ENCODE measurements at places on chromosomes 4 and X. TPM values are rescaled to one million over a fixed set of nuclear protein-coding genes. Genes with fewer than 3 reads are reported as not detected.
A peak's percentile ranks its signal among the peaks of the same experiment; 100 is the strongest.

GRCh38 chr4:137524725-137525369 is 7.4 kb downstream of the PCDH18 start:
- H3K4me1 ChIP-seq: no peaks in the 10 kb centered on the region
- no peak overlapping the region for H3K27ac ChIP-seq
- no peak for DNase-seq
- no peak overlapping the region for H3K4me3 ChIP-seq

DNA sequence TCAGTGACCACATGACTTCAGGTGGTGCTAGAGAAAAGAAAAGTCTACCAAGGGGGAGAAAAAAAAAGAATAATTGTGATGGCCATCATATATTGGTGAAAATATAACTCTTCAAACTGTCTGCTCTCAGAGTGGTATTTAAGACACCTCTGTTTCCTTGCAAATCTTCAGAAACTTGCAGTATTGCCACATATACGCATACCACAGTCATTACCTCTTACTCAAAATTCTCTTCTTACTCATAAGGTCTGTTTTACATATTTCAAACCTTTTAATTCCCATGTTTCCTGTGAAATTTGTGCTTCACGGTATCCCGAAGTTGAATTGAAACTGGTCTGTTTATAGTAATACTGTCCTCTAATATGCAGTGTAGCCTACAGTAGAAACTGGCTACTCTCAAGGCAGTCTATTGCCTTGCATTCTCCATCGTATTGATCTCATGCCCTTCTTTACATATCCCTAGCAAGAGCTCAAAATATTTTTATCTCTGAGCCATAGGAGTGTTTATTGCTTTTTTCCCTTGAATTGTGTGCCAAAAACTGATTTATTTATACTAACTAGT is 34.7 kb upstream of the LHFPL1 start:
- no peak overlapping the region for H3K27ac ChIP-seq
- no peaks in the 10 kb centered on the region for H3K4me1 ChIP-seq
- H3K36me3 ChIP-seq: no peaks in the 10 kb centered on the region
- peaks cover 5% of the 10 kb centered on the region for H3K27me3 ChIP-seq

- no peak for DNase-seq
- H3K27ac ChIP-seq: no peak overlapping the region
- H3K4me3 ChIP-seq: no peak overlapping the region
- H3K36me3 ChIP-seq: peaks cover 3% of the 10 kb centered on the region
- no peaks in the 10 kb centered on the region for H3K27me3 ChIP-seq
- peaks cover 5% of the 10 kb centered on the region for H3K4me1 ChIP-seq
Observed at GRCh38 chrX:41963348-41963747, 40.0 kb upstream of the CASK start.

DNA sequence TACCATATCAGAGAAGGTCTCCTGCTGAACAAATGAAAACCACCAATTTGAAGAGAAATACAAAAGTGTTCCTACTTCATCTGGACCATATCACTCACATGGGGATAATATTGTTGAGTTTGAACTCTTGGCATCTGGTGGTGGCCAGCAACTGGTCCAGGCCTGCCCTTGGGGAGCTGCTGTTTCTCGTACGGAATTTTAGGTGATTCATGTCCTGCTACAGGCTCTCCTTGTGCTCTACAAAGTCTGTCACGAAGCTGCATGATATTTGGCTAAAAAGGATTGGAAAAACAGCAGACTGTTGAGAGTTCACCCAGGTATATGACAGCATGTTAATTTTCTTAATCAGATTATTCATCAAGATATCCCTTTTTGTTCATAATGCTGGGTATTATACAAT is 42.2 kb downstream of the SEC31A start:
- no peaks in the 10 kb centered on the region for H3K27me3 ChIP-seq
- no peak overlapping the region for H3K4me3 ChIP-seq
- peaks cover 7% of the 10 kb centered on the region for H3K4me1 ChIP-seq

GRCh38 chrX:97367125-97367524 is 483.4 kb downstream of the RPA4 start:
- H3K27ac ChIP-seq: no peak overlapping the region
- no peak for DNase-seq
- H3K4me3 ChIP-seq: no peak overlapping the region
- H3K4me1 ChIP-seq: no peaks in the 10 kb centered on the region
- H3K27me3 ChIP-seq: no peaks in the 10 kb centered on the region

DNA sequence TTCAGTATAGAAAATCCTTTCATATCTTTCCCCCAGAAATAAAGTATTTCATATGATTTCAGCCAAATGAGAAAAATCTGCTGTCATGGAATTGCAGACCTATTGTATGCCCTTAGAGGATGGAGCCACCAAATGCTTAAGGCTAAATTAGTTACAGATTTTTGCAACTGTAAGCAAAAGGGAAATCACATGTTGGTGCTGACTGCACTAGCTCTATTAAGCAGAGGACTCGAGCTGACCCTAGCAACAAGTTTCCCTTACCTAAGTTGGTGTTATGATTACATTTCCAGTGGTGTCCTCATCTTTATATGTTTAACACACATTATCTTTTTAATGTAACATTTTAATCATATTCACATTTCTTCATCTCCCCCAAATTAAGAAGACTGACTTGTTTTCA is 58.3 kb upstream of the DOCK11 start:
- no peak for DNase-seq
- no peaks in the 10 kb centered on the region for H3K4me1 ChIP-seq
- H3K4me3 ChIP-seq: no peak overlapping the region
- H3K27me3 ChIP-seq: no peaks in the 10 kb centered on the region

GRCh38 chrX:120512627-120513026 is 43.5 kb upstream of the LAMP2 start:
- H3K27me3 ChIP-seq: no peaks in the 10 kb centered on the region
- no peak overlapping the region for H3K4me3 ChIP-seq
- H3K27ac ChIP-seq: no peak overlapping the region
- no peaks in the 10 kb centered on the region for H3K36me3 ChIP-seq

DNA sequence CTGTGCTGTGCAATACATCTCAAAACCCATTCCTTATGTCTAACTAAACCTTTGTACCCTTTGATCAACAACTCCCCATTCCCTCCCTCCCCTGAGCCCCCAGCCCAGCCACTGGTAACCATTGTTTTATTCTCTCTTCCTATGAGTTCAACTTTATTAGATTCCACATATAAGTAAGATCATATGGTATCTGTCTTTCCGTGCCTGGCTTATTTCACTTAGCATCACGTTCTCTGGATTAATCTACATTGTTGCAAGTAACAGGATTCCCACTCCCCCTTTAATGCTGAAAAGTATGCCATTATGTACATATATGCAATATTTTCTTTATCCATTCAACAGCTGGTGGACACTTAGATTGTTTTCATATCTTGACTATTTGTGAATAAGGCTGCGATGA is 119.4 kb downstream of the RNF150 start:
- no peak for DNase-seq
- no peaks in the 10 kb centered on the region for H3K27me3 ChIP-seq

- peak; percentile 4 for DNase-seq
- H3K4me3 ChIP-seq: no peak overlapping the region
- no peaks in the 10 kb centered on the region for H3K36me3 ChIP-seq
- H3K27ac ChIP-seq: no peak overlapping the region
- H3K4me1 ChIP-seq: no peaks in the 10 kb centered on the region
- peaks cover 5% of the 10 kb centered on the region for H3K27me3 ChIP-seq
Observed at GRCh38 chr4:140851032-140851636, 94.9 kb upstream of the TBC1D9 start.

DNA sequence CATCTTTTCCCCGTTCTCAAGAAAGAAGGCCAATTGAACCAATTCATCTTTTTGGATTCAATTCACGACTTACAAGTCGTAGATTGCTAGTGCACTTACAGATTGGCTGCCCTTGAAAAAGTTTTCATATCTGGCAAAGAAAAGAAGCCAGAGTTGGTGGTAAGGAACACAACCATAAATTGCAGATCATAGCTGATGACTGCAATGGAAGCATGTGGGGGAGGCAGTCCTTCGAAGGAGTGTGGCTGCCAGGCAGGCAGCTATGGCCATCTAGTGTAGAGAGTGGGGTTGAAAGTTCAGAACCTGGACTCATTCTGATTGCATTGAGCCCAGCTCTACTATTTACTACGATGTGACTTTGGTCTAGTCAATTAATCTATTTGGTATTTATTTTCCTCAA is 4.5 kb downstream of the GPM6A start:
- H3K4me1 ChIP-seq: no peaks in the 10 kb centered on the region
- DNase-seq: no peak
- no peak overlapping the region for H3K27ac ChIP-seq
- H3K36me3 ChIP-seq: no peaks in the 10 kb centered on the region
- no peak overlapping the region for H3K4me3 ChIP-seq

GRCh38 chrX:77925764-77926163 is 15.3 kb downstream of the ATP7A start:
- no peaks in the 10 kb centered on the region for H3K27me3 ChIP-seq
- no peak overlapping the region for H3K27ac ChIP-seq
- no peak for DNase-seq
- peaks cover 13% of the 10 kb centered on the region for H3K4me1 ChIP-seq
- H3K36me3 ChIP-seq: peaks cover 7% of the 10 kb centered on the region

GRCh38 chr4:141884070-141884469 is 247.7 kb downstream of the IL15 start:
- no peak overlapping the region for H3K4me3 ChIP-seq
- DNase-seq: no peak
- no peaks in the 10 kb centered on the region for H3K36me3 ChIP-seq
- H3K27ac ChIP-seq: no peak overlapping the region
- H3K4me1 ChIP-seq: no peaks in the 10 kb centered on the region
- no peaks in the 10 kb centered on the region for H3K27me3 ChIP-seq

GRCh38 chr4:15374656-15375055 is 53.2 kb upstream of the C1QTNF7 start:
- H3K4me1 ChIP-seq: peaks cover 29% of the 10 kb centered on the region
- H3K27ac ChIP-seq: no peak overlapping the region
- DNase-seq: no peak
- H3K27me3 ChIP-seq: no peaks in the 10 kb centered on the region

DNA sequence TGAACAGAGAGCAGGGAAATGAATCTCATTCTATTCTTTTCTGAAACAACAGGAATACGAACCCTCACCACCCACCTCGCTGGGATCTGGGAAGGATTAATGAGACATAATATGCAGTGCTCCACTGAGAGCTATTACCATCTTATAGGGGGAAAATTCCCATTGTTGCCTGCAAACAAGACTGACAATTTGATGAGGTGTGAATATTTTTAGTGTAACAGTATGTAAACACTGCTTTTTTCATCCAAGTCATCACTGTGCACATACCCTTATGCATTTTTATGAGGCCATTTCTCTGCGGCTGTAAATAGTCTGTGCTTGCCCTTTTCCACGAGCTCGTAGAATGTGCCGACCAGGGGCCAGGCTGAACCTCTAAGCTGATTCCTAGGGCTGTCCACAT is 285.6 kb upstream of the CPEB2 start:
- no peaks in the 10 kb centered on the region for H3K4me1 ChIP-seq
- DNase-seq: no peak
- H3K4me3 ChIP-seq: no peak overlapping the region
- H3K27me3 ChIP-seq: peaks cover 30% of the 10 kb centered on the region
- no peaks in the 10 kb centered on the region for H3K36me3 ChIP-seq

DNA sequence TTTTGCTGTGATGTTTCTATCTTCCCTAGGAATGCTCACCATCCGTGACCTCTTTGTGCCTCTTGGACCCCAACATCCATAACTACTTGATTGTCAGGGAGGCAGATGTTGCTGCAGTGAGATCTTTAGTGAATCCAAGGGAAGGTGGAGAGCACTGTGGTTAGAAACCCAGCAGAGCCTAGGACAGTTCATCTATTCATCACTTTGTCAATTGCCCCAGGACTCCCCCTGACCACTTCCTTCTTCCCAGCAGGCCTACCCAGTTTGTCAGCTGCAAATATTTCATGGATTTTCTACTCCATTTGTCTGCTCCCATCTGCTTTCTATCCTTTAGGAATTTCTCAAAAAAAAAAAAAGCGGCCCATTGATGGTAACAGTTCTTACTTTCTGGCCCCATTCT is 942.8 kb downstream of the PCDH7 start:
- no peaks in the 10 kb centered on the region for H3K27me3 ChIP-seq
- no peak for DNase-seq
- H3K4me3 ChIP-seq: no peak overlapping the region
- H3K27ac ChIP-seq: no peak overlapping the region
- H3K36me3 ChIP-seq: no peaks in the 10 kb centered on the region

- no peaks in the 10 kb centered on the region for H3K27me3 ChIP-seq
- H3K4me3 ChIP-seq: no peak overlapping the region
- no peaks in the 10 kb centered on the region for H3K4me1 ChIP-seq
- no peak overlapping the region for H3K27ac ChIP-seq
- no peaks in the 10 kb centered on the region for H3K36me3 ChIP-seq
Observed at GRCh38 chrX:40100537-40101429, 3.0 kb upstream of the BCOR start.

DNA sequence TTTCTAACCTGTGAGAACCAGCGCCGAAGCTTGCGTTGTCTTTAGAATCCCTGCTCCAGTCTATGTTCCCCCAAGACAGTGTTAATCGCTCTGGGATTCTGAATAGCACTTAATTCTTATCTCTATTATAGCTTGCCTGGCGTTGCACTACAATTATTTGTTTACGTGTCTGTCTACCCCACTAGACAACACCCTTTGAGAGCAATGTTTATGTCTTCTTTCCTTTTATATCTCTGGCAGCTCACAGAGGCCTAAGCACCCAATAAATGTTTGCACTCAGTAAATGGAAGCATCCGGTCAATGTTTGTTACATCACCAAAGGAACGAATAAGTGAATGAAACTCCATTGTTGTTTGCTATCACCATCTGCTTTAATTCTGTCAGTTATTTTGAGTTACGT is 4.8 kb upstream of the NHS start:
- H3K27me3 ChIP-seq: peaks cover 55% of the 10 kb centered on the region
- no peak for DNase-seq
- no peaks in the 10 kb centered on the region for H3K36me3 ChIP-seq
- no peak overlapping the region for H3K27ac ChIP-seq

- H3K36me3 ChIP-seq: no peaks in the 10 kb centered on the region
- DNase-seq: no peak
- H3K4me3 ChIP-seq: no peak overlapping the region
- peaks cover 5% of the 10 kb centered on the region for H3K27me3 ChIP-seq
Observed at GRCh38 chr4:128601991-128602695, 207.4 kb upstream of the JADE1 start.

DNA sequence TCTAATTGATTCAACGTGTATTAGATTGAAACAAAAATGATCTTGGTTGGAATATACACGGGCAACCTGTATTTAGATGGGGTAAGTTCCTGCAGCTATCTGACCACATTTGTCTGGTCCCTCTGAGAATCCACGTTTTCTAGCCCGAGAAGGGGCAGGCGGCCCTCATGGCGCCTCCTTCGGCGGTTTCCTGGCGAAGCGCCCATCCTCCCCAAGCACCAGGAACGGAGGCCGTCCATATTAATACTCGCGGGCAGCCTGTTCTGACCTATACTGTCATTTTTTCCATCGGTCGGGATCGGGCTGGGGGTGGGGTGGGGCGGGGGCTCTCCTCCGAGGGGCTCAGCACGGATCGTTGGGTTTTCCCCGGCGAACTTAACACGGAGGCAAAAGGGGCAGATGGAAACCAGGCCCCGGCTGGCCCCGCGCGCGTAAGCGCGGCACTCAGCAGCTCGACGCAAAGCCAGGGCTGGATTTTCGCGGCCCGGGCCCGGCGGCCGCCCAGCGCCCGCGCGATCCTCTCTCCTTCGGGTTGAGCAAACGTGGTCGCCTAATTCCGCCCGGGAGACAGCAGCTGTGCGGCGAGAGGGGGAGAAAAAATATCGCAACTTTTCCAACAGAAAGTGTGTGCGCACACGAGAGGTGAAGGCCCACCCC is 77.2 kb upstream of the BCOR start:
- peaks cover 9% of the 10 kb centered on the region for H3K36me3 ChIP-seq
- peak overlapping the region; percentile 99 for H3K27ac ChIP-seq
- DNase-seq: peak; percentile 66
- no peaks in the 10 kb centered on the region for H3K27me3 ChIP-seq

Gene MGARP
- 0.38 TPM for total RNA-seq

Gene CT45A1
- total RNA-seq: not detected

Gene FMR1NB
- total RNA-seq: not detected

Gene AFF2
- 1.4 TPM for total RNA-seq

Gene HHIP
- total RNA-seq: not detected

All from activated naive CD8-positive, alpha-beta T cell treated with anti-CD3 and anti-CD28 coated beads for 36 hours (primary cell).